Breast epithelium (tissue), 4 donors: ENCODE measurements at places on chromosomes 2 and 18.

- no peak for DNase-seq
Observed at GRCh38 chr18:24649571-24649970, 189.1 kb downstream of the HRH4 start.

DNA sequence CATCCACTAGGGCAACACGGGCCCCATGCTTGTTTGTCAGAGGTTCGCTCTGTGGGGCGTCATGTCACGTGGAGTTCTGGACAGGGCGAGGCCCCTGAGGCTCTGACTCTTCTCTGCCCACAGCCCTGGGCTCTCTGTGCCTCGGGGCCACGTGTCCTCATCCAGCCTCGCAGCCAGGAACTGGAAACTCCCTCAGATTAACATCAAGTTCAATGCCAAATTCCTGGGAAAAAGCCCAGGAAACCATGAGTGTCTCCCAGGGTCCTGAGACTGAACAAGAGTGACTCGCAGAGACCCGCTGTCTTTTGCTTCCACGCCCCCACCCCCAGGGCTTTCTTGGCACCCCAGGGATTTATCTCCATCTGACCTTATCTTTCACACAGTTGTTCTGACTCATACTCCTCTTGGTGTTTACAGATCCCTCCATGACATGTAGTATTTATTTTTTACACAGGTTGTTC, 174.0 kb upstream of the PIEZO2 start:
- no peak for DNase-seq

DNA sequence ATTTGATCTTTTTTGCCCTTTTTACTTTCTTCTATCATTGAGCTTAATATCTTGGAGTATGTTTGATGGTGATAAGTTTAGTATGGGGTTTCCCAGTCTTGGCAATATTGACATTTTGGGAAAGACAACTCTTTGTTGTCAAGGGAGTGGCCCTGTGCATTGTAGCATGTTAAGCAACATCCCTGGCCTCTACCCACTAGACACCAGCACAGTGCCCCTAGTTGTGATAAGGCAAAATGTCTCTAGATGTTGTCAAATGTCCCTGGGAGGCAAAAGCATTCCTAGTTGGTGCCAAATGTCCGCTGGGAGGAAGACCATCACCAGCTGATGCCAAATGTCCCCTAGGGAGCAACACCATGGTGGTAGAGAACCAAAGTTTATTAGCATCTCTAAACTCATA, 28.2 kb downstream of the GULP1 start:
- DNase-seq: no peak

DNA sequence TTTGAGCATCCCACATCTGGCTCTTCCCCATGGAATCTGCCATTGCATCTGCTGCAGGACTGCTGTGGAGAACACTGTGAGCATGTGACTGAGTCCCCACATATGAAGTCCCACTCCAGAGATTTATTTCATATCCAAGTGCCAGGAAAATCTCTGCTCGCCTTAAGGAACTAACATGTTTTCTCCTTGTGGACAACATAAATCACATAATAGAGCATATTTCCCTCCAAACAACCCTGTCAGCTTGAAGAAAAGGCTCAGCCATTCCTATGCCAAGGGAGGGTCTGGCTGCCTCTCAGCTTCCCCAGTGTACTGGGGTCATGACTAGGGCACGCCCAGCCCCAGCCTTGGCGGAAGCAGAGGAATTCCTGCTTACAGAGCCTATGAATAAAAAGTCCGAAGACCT, 193.7 kb downstream of the DNER start:
- no peak for DNase-seq

- DNase-seq: no peak
Observed at GRCh38 chr2:109208951-109209335, 79.9 kb downstream of the SH3RF3 start.

DNA sequence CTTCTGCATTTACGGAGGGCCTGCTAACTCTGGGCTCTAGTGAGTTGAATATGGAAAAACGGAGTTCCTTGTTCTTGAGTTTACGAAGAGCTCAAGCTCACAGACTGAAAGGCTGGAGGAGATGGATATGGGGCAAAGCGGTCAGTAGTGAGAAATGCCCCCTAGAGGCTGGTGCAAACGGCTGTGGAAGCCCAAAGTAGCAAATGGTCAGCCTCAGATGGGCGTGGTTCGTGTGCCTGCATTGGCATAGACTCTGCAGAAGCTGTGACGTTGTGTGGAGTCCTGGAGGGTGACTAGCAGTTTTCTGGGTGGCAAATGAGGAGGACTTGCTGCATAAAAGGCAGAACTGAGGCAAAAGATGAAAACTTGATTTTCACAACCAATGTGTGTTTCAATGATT, 93.6 kb upstream of the TWIST2 start:
- DNase-seq: no peak

DNA sequence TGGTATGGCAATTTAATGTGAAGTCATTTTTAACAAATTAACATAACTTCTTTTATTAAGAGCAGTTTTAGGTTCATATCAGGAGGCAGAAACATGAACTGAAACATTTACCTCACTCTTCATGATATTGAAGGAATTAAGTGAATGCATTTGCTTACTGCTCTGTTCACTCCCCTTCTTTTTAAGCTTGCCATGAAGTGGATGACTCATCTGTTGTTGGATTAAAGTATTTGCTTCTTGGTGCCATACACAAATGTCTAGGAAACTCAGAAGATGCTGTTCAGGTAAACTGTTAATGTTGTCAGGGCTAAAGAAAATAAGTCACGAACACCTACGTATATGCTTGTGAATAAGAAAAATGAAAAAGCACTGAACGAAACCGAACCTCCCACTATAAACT, 10.2 kb upstream of the CABYR start:
- DNase-seq: no peak

DNA sequence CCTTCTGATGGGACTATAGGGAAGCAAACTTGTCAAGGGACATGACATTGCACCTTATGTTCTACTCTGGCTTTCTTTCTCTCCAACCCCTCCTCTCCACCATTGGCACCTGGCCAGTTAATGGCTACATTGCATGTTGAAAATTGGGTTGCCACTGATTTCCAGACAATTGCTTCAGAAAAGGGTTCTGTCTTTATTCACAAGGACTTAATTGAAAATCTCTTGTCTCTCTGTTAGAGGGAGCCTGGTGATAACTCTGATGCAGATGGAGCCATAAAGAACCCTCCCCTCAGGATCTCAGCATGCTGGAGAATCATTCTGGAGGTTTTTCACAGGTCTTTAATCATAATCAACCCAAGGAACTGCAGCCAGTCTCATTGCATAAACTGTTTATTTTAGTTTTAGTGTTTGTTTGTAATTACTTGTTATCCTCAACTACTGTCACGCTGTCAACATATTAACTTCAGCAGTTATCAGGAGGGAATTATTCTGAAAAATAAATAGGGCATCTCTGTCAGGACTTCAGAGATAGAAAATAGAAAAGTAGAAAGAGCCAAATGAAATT, 316.8 kb downstream of the RIT2 start:
- no peak for DNase-seq

- DNase-seq: no peak
Observed at GRCh38 chr2:65940856-65941255, 494.1 kb upstream of the MEIS1 start.

GRCh38 chr2:200877443-200877842, 11.4 kb downstream of the PPIL3 start:
- no peak for DNase-seq

- no peak for DNase-seq
Observed at GRCh38 chr2:169771612-169772011, 27.1 kb upstream of the SSB start.

- no peak for DNase-seq
Observed at GRCh38 chr2:102366406-102367112, 11.0 kb downstream of the IL18R1 start.

GRCh38 chr2:101985101-101985792, 6.5 kb upstream of the IL1R2 start:
- DNase-seq: no peak

- DNase-seq: no peak
Observed at GRCh38 chr2:85111819-85112281, 21.3 kb upstream of the TCF7L1 start.

DNA sequence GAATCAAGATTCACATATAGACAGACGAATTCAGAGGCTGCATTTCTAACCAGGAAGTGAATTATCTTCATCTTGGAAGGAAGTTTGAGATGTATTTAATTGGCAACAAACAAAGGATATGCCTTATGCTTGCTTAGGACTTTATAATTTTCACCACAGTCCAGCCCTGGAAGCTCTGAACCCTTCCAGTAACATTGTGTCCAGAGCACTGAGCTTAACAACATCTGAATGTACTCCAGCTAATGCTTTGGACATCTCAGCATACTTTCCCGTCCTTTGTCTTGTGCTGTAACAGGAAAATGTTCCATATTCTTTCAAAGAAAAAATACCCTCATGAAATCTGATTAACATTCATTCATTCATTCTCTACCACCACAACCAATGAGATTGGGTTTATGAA, 136.3 kb upstream of the SPATS2L start:
- DNase-seq: no peak

GRCh38 chr2:63882395-63883105, 40.9 kb downstream of the UGP2 start:
- DNase-seq: no peak

GRCh38 chr2:178220814-178221213, 26.5 kb downstream of the OSBPL6 start:
- no peak for DNase-seq

- DNase-seq: no peak
Observed at GRCh38 chr18:25225151-25225550, 126.8 kb downstream of the ZNF521 start.

- no peak for DNase-seq
Observed at GRCh38 chr2:231222318-231223000, 24.0 kb downstream of the ARMC9 start.

- no peak for DNase-seq
Observed at GRCh38 chr18:79692886-79693285, 13.3 kb downstream of the CTDP1 start.

DNA sequence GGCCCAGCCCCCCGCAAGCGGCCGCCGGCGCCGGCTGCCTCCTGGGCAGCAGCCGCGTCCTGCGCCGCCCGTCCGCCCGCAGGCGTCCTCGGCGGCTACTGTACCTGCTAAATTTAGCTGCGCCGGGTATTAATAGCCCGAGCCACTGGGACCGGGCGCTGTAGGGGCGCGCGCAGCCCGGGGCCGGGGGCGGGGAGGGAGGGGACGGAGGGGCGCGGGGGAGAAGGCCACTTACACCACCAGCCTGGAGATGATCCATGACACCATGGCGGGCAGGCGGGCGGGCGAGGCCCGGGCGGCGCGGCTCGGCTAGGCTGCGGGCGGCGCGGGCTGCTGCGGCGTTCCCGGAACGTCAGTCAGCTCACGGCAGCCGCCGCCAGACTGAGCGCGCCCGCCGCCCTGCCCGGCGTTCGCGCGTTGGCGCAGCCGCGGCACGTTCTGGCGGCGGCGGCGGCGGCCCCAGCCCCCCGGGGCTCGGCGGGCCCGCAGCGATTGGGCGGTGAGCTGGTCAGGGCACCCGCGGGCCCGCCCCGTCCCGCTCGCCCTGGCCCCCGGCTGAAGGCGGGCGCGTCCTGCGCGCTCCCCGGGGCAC, at the start of gene REEP1:
REEP1 (minus strand) TSS at position 383 of the 592 bp plus-strand sequence; CDS start at position 267, 116 bp downstream.
- DNase-seq: no peak

DNA sequence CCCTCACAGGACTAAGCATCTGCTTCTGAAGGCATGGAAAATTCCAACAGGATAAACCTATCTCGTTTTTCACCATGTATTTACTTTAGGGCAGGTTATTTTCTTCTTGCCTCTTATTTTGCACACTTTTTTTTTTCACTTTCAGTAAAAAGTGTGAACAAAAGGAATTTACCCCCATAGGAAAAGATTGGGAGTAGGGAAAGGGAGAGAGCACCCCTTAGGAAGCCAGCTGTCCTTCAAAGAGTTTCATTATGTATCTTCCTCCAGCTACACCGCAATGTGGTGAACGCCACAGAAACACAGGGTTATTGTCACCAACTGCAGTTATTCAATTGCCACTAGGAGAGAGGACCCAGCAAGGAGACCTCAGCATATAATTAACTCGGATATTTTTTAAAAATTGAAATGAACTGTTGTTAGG, 286.2 kb upstream of the VRK2 start:
- no peak for DNase-seq

DNA sequence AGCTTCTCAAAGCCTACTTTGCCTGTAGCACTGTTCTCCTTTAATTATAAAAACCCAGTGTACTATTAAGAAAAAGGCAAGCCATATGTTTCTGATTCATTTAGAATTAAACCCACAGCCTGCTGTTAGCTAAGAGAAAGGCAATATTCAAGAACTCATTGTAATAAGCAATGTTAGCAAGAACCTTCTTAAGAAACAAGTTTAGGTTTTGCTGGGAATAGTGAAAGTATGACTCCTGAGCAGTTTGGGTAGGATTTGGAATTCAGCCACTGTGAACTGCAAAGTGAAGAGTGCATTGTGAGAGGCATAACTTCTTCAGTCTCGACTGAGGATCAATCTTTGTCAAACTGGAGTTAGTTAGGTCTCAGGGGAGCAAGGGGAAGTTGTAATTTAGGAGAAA, 206.5 kb upstream of the NT5C1B start:
- no peak for DNase-seq

GRCh38 chr2:225434014-225434413, 34.5 kb downstream of the NYAP2 start:
- no peak for DNase-seq

DNA sequence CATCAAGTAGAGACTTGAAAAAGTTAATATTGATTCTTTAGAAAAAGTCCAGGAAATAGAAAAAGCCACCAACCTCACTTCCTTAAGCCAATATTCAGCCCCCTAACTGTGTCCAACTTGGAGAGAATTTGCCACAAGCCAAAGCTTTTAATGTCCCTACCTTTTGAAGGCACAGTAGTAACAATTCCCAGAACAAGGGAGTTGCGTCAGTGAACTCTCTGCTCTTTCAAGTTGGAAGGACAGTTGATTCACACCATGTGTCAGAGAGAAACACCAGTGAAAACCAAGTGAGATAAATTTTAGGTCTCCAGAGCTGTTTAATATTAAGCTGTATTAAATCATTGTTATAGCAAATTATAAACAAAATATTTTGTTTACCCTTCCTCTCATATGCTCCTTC, 66.1 kb downstream of the EXOC6B start:
- DNase-seq: no peak

DNA sequence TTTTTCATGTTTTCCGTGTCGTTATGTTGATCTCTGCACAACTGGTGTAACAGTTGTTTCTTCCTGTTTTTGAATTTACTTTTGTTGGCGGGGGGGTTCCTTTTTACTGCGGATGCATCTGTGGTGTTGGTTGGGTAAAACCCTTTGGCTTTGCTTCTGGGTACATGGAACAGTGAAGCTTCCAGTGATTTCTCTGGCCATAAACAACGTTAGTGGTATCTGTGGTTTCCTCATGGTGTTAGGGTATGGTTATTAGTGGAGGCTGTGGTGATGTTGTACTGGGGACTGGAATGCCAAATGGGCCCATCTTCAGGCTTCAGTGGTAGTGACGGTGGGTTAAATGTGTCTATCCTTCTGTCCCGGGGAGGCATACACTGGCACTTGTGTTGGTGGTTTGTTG, 285.4 kb upstream of the ZNF804A start:
- no peak for DNase-seq
